ENCODE measurements at places on chromosomes 11 and 22.

DNA sequence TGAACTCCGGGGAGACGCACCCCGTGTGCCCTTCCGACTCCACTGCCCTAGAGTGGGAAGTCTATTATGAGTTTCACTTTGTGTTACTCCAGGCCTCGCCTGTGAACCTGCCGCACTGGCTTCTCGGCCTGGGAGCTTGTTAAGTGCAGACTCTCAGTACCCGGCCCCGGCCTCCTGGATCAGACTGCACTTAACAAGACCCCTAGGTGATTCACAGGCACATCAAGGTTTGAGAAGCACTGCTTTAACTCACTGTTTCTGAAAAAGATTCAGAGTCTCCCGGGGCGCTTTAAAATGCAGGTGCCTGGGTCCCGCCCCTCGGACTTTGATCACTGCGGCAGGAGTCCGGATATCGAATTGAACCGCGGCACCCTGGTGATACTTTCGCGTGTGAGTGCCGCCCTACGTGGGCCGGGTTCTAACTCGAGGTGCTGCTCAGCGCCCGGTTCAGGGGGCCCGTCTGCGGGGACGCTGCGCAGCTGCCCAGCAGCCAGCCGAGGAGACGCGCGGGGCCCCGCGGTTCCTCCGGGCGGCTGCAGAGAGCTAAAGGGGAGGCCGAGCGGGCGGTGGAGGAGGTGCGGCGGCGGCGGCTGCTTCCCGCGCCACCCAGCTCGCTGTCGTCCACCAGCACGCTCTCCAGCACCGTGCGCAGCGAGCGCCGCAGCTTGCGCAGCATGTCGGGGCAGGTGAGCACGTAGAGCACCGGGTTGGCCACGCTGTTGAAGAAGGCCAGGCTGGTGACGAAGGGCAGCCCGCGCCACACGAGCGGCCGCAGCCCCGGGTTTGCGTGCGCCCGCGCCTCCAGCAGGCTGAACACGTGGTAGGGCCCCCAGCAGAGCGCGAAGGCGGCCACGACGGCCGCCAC lies 3.4 kb downstream of the PTGDR2 start:
- no peak for DNase-seq

- DNase-seq, result no peak
Measured at GRCh38 chr22:47307822-47308221, 545.4 kb downstream of the TBC1D22A start.

DNA sequence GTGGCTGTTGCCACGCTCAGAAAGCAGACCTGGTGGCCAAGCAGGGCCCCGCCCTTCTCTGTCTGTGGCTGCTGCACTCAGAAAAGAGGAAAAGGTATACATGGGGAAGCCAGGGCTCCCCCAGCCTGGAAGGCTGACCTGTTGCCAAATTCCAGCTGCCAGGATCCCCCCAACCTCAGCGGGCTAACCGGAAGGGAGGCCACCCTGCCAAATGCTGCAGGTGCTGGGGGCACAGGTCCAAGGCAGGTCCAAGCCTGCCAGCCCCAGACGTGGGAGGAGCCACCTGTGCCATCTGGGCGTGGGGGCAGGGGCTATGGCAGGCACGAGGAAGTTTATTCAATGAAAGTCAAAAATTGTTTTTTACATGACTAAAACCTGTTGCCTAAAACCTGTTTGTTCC lies 2.6 kb downstream of the NPTXR start:
- no peak for DNase-seq

DNA sequence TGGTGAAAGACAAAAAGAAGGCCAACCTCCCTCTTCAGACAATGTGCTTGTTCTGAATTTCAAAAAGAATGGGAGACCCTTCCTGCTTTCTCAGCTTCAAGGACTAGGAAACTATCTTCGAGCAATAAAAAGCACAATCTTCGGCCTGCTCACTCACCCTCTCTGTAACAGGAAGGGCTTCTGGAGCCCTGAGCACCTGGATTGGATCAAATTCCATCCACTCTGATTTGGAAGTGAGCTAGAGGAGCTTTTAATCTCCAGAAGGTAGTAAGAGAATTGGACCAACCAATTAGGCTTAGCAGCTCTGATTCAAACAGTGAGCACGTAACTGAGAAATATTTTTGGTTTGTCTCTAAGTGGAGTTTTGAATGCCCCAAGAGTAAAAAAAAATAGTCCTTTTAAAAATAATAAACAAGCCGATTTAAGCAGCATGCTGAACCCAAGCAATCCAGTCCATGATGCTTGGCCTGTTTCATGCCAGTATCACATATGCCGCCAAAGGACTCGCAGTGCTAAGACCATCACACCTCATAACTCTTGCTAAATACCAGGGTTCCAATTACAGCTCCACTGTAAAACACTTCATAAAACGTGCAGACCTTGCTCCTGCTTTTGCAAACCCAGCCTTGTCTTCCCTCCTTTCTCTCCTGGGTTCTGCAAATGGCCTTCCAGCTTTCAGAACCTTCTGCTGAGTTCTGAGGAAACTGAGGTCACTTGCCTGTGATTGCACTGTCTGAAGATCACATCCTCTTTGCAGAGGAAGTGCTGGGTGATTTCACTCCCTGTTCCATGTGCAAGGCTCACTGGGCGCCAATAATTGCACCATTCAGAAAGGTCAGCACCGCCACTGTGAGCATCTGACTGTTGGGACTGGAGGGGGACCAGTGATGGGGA lies 74.4 kb downstream of the SLC1A2 start:
- no peak for DNase-seq

- DNase-seq, result peak; percentile 6
Measured at GRCh38 chr11:72075109-72075508, 5.2 kb downstream of the NUMA1 start.

- DNase-seq, result no peak
Measured at GRCh38 chr11:112355726-112356125, 95.1 kb upstream of the PLET1 start.

DNA sequence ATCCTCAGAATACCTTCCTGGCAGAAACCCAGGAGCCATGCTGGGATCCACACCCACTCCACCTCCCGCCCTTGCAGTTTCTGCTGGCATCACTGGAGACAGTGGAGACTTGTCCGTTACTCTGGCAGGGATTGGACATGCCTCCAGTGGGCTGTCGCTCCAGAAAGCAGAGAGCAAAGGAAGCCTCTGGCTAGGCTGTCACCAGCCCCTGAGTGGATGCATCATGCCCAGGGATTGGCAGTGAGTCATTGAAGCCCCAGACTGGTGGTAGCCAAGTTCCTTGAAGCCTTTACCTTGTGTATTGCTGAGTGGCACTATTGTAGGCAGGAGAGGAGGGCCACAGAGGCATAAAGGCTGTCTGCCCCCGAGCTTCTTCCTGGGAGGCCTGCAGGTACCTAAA lies 34.8 kb upstream of the E2F8 start:
- no peak for DNase-seq

DNA sequence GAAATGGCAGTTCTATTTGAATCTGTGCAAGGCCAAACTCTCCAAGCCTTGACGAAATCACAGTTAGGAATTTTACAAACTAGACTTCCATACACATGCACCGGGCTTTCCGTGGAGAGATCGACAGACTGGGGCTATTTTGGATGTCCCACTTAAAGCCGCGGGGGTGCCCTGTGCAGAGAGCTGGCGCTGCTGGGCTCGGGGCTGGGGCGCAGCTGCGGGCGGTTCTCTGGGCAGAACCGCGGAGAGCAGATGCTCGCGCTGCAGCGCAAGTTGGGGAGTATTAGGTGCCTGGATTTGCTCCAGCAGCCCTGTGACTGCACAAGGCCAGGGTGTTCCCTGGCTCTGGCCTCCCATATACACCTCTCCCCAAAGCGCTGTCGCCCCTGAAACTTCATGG lies 67.2 kb downstream of the SPATA19 start:
- no peak for DNase-seq

DNA sequence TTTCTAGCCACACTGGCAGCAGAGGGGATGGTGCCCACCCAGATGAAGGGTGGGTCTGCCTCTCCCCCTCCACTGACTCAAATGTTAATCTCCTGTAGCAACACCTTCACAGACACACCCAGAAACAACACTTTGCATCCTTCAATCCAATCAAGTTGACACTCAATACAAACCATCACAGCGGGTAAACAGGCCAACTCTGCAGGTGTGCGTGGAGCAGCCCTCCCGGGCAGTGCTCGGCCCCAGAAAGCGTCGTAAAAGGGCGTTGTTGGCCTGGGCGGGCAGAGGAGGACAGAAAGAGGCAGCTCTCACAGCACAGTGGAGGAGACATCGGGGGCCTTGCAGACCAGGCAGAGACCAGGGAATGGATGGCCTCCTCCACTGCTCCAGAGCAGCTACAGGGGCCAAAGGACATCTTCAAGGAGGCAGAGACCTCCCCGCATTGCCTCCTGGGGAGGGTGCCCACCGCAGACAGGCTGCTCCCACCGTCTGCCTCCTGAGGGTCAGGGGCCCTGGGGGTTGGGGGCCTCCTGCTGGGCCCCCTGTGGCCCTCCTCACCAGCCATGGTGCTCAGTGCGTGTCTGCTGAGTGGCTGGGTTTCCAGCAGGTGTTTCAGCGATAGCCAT lies 56.1 kb upstream of the FADD start:
- no peak for DNase-seq

DNA sequence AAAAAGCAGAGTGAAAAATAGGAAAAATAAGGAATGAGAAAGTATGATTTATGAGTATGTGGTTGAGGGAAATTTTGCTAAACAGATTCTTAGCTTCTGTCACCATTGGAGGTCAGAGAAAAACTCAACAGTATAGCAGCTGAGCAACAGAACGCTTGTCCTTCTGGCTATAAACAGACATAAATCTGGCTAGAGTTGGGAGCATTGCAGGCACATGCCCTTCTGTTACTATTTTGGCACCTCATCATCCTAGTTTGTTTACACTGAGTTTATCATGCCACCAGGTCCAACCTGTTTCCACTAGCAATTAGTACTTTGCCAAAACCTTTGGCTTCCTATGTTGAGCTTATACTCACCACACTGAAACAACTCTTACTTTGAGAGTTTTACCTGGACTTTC lies 6.9 kb downstream of the UBE4A start:
- DNase-seq, result no peak

- DNase-seq, result no peak
Measured at GRCh38 chr22:26986884-26987283, 329.5 kb downstream of the MIAT start.

DNA sequence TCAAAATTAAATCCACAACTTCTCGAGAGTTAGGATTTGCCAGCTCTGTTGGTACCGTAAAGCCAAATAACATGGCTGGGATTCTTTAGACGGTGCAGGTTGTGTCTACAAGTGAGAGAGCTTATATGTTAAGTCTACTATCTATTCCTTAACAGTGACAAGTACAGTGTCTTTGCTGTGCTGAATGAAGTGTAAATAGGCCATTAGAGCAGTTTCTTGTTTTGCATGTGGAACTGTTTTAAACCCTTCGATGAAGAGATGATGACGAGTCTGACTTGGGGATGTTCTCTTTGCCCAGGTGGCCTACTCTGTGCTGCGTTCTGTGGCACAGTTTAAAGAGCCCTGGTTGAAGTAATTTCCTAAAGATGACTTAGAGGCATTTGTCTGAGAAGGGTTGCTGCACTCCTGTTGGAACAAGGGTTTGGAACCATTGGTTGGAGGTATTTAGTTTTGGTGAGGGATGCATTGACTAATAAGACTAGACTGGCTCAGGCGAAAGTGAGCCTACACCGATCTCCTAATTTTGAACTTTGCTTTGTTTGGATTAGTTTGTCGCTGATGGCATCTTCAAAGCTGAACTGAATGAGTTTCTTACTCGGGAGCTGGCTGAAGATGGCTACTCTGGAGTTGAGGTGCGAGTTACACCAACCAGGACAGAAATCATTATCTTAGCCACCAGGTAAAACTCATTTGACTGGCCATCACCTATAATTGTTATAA lies 988 bp downstream of the RPS3 start:
- DNase-seq, result no peak

Measured in hippocampal formation (tissue), 2 donors.